Breast epithelium (tissue), 4 donors: ENCODE measurements at places on chromosomes 4 and X. TPM values are rescaled to one million over a fixed set of nuclear protein-coding genes. Genes with fewer than 3 reads are reported as not detected.

The PPP1R2C gene
- total RNA-seq = not detected

The BLOC1S4 gene
- 23.6 TPM for total RNA-seq

The HTN3 gene
- total RNA-seq = not detected

GRCh38 chr4:174538876-174539250, 16.6 kb upstream of the HPGD start:
- no peaks in the 10 kb centered on the region for H3K27me3 ChIP-seq
- no peak overlapping the region for H3K27ac ChIP-seq

GRCh38 chrX:63934791-63935190, 149.8 kb upstream of the ARHGEF9 start:
- no peak overlapping the region for H3K4me3 ChIP-seq
- no peaks in the 10 kb centered on the region for H3K4me1 ChIP-seq
- DNase-seq = no peak
- no peaks in the 10 kb centered on the region for H3K36me3 ChIP-seq
- no peak overlapping the region for H3K27ac ChIP-seq

DNA sequence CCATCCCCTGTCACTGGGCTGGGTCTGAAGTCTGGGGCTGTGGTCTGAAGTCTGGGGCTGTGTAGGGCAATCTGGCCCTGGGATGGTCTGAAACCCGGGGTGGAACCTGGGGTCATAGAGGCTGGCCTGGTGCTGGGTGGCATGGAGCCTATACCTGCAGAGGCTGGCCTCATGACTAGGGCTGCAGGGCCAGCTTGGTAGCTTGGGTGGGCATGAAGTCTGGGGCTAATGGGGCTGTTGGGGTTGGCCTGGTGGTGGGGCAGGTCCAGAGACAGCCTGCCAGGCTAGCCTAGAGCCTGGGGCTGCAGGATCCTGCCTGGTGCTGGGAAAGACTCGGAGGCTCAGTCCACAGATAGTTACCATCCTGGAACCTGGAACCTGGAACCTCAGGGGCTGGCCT, 37.0 kb downstream of the GALNT7 start:
- H3K36me3 ChIP-seq = no peaks in the 10 kb centered on the region
- no peak overlapping the region for H3K27ac ChIP-seq
- H3K27me3 ChIP-seq = no peaks in the 10 kb centered on the region
- no peak overlapping the region for H3K4me3 ChIP-seq
- no peak for DNase-seq
